ENCODE measurements at places on chromosomes 7 and 10.

DNA sequence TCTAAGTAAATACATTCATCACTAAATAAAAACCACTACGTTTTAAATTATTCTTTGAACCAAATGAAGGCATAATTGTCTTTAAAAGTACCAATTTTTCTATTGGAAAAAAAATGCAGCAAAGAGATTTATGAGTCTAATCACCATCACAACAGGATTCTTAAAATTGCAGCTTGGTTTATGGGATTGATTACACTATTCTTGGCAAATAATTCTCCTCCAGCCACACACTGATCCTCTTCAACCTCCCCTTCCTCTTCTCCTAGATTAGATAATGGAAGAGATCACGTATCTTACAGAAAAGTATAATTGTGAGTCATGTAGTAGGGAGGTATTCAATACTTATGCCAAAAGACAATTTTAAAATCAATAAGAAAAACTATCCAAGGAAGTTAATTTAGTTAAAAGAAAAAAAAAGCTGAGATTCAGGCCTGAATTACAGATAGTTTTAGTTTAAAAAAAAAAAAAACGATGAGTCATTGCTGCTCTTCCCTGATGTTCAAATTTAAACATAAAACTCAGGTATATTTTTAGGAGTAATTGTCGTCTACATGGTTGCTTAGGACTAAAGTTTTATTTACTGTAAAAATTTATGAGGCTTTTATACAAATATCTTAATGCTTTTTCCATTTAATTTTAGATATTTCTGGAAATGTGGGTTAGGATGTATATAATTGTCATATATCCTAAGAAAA lies 133.7 kb upstream of the CDK1 start:
- DNase-seq, result no peak

DNA sequence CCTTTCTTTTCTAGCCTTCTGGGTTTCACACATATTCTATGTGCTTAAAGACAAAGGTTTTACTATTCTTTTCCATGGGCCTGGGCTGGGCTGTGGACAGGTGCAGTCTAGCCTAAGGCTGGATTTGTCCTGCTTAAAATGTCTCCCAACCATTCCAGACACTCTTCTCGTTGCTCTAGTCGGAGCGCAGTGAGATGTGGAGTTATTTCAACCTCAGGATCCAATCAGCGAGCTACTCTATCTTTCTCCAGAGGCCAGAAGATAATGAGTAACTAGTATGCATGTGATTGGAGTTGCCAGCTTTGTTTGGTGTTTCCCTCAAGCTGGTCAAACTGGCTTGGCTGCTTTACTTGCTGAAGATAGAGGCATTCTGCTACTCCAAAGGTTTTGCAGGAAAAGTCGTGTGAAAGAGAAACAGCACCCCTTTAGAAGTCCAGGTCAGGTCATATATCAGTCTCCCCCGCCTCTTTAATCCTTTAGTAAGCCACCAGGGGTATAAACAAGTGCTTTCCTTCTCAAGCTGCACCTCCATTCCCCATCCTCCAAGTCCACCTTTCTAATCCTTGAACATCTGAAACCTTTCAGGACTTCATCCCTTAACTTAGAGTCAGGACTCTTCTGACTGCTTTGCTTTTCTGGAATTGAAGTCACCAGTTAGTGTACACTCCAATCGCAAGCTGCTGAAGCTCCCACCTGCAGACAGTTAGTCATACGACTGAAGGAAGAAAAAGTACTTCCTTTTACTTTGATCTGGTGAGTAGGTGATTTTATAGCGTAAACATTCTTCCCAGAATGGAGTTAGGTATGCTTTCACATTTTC lies 78.8 kb downstream of the DNMBP start:
- DNase-seq, result no peak

DNA sequence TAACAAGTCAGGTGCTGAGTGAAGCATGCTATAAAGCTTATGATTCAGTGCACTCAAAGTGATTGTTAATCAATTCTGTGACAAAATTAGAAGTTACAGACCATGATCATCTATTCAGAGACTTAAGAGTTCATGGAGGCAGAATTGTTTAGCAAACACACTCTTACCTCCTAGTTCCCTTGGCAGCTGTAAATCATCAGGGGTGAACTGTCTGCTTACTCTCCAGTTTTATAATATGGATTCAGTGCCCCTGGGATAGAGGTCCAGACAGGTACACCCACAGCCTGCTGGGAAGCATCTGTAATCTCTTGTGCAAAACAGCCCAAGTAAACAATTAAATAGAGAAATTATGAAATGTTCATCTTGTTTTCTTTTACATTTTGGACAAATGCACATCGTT lies 835.0 kb upstream of the COBL start:
- DNase-seq, result no peak

DNA sequence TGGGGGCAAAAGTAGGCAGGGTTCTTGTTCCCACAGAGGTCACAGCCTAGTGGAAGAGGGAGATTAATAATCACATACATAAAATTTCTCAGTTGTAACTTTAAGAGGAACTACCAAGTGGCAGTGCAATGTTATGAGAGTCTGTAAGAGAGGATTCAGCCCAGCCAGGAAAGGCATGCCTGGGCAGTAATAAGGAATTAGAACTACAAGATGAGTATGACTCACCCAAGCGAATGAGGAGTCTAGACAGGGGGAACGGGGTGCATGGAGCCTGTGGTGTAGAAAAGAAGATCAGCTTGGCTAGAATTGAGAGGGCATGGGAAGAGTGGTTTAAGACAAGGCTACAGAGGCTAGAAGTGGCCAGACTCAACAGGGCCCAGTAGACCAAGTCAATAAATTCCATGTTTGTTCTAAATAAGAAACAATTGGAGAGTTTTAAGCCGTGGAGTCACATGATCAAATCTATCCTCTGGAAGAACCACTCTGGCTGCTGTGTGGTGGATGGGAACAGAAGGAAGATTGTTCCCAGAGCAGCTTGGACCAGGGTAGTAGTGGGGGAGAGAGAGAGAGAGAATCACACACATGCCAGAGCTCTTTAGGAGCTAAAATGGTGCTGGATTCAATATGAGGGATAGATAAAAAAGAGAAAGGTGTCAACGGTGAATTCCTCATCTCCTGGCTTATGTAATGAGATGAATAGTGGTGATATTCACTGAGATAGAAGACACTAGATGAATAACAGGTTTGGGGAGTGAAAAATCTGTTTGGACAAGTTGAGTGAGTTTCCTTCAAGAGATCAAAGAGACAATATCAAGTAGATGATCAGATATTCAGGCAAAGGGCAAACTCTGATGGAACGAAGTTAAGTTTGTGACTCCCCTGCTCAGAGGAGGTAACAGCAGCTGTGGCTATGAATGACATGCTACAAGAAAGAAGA lies 265.1 kb downstream of the FGFR2 start:
- no peak for DNase-seq
